ENCODE measurements at places on chromosomes 12 and 14. TPM values are rescaled to one million over a fixed set of nuclear protein-coding genes. Genes with fewer than 3 reads are reported as not detected.

ATXN7L3B gene
- total RNA-seq, result 16.1 TPM

C12orf54 gene
- total RNA-seq, result not detected

GZMB gene
- total RNA-seq, result not detected

ZBTB42 gene
- total RNA-seq, result 3.0 TPM

ERP29 gene
- total RNA-seq, result 144 TPM

SLCO1B3 gene
- total RNA-seq, result 12.4 TPM

RCOR1 gene
- total RNA-seq, result 26.6 TPM

GLIPR1L1 gene
- total RNA-seq, result not detected

MARS1 gene
- total RNA-seq, result 122 TPM

IGFBP6 gene
- total RNA-seq, result 240 TPM

KRT85 gene
- not detected for total RNA-seq

ASCL1 gene
- not detected for total RNA-seq

KRT2 gene
- total RNA-seq, result not detected

GALNT16 gene
- 3.7 TPM for total RNA-seq

TBPL2 gene
- total RNA-seq, result not detected

All from A549 treated with GW870086 at 1 μM for 4 hours (cell line).